ENCODE measurements at places on chromosomes 16 and 17.

- DNase-seq: no peak
Observed at GRCh38 chr17:32741381-32741780, 135.5 kb downstream of the MYO1D start.

DNA sequence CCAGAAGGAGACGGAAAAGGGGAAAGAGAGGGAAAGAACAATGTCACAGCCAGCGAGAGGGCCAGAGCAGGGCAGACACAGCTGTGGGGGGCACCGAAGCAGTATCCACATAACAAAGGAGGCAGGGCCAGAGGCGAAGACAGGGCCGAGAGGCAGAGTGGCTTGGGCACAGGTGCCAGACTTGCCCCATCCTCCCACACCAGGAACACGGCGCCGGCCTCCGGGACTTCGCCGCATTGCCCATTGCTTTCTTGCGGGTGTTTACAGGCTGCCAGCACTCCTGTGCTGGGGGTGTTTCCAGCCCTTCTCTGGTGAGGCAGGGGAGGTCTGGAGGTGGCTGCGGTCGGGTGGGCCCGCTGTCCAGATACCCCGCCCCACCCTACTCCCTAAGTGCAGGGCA lies 78.0 kb downstream of the ENGASE start:
- no peak for DNase-seq

GRCh38 chr16:1108299-1109252 lies 12.5 kb upstream of the C1QTNF8 start:
- DNase-seq: no peak

GRCh38 chr16:82108774-82109173 lies 61.2 kb downstream of the MPHOSPH6 start:
- no peak for DNase-seq

- DNase-seq: no peak
Observed at GRCh38 chr16:2771496-2772402, 5.3 kb downstream of the ELOB start.

- no peak for DNase-seq
Observed at GRCh38 chr16:7378024-7378695, 45.5 kb downstream of the RBFOX1 start.

GRCh38 chr17:27461192-27461859 lies 5.1 kb downstream of the KSR1 start:
- DNase-seq: no peak

GRCh38 chr17:1947743-1948516 lies 77.2 kb downstream of the RTN4RL1 start:
- no peak for DNase-seq

DNA sequence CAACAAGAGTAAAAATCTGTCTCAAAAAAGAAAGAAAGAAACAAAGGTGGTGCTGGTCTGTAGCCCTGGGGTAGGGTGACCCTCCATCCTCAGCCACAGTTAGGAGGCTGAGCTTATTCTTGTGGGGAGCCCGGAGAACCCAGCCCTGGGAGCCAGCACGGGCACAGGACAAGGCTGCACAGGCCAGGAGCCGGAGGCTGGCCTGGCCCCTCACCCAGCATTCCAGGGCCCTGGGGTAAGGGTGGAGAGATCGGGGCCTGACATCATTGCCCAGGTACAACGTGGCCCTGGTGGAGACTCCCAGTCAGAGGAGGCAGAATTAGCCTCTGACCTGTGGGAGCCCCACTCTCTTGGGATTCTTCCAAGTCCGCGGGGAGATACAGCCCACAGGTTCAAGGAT lies 10.3 kb upstream of the KRT17 start:
- DNase-seq: no peak

- no peak for DNase-seq
Observed at GRCh38 chr16:78836802-78837491, 737.5 kb downstream of the WWOX start.

DNA sequence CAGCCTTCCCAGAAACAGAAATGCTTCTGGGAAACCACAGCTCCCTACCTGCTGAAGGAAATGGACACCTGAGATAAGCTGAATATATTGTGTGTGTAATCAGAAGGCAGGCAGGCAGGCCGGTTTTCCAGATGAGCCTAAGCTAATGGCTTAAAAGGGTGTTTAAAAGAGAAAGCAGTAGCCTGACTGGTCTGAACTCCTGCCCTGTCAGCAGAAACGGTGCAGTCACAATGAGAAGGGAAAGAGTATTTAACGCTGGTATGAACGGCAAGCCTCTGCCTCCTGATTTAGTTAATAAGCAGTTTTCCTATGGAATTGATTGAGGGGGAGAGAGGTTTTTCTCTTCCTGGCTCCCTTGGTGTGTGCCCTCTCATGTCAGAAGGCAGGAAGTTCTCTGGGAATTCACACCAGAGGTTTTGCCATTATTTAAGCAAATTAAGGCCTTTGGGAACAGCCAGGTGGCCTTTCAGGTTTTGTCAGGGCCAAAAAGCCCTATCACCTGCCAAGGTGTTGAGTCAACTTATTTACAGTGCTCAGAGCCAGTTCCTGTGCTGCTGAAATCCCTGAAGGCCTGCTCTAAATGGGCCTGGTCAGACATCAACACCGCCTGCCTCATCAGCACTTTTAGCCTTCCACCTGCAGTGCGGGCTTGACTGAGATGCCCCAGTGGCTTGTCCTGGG lies 41.6 kb downstream of the CDH1 start:
- DNase-seq: no peak

DNA sequence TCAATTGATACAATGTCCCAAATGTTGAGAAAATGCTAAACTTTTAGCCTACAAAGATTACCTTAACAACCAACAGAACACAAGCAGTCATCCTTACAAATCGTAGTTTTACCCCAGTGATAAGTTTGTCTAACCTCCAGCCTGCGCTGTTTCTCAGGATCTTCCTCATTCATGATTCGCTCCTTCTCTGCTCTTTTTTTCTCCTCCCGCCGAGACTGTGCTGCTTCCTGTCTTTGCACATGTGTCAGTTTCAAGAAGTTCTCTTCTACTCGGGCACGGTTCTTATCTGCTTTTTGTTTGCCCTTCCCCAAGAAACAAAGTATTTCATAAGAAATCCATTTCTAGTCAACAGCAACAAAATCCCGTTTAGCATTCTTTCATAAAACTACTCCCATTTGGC lies 10.2 kb upstream of the STRADA start:
- DNase-seq: no peak

GRCh38 chr17:64413513-64413912 lies 22.9 kb upstream of the PECAM1 start:
- no peak for DNase-seq

DNA sequence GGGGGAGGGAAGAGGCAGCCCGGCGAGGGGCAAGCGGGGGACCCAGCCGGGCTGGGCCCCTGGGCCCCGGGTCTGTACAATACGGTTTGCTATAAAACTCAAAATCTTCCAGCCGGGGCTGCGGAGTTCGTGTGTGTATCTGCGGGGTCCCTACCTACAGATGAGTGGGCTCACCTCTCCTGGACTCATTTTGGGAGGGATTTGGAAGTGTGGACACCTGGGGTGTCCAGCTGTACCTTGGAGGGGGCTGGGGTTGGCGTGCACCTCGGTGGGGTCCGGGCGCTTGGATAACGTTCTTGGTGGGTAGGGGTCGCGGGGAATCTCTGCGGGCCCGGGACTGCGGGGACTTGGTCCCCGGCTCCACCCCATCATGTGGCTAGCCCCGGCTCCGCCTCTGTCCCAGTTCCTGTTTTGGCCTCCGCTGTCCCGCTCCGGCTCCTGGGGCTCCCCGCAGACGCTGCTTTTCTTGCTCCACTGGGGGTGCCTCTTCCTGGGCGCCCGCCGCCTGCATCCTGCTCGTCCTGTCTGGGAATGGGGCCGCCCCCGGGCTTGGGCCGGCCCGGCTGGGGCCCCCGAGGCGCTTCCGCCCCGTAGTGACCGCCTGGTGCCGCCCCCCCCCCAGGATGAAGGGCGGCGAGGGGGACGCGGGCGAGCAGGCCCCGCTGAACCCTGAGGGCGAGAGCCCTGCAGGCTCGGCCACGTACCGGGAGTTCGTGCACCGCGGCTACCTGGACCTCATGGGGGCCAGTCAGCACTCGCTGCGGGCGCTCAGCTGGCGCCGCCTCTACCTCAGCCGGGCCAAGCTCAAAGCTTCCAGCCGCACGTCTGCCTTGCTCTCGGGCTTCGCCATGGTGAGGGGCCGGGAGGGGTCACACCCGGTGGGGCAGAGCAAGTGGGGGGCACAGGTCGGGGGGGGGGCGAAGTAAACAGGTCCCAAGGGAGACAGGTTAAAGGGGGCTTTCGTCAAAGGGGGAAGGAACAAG lies at the start of gene ORAI3:
Gene ORAI3, plus strand, starts transcription at position 402 of the 983 bp plus-strand sequence. Its CDS starts 222 bp downstream, at position 624.
- DNase-seq: no peak

DNA sequence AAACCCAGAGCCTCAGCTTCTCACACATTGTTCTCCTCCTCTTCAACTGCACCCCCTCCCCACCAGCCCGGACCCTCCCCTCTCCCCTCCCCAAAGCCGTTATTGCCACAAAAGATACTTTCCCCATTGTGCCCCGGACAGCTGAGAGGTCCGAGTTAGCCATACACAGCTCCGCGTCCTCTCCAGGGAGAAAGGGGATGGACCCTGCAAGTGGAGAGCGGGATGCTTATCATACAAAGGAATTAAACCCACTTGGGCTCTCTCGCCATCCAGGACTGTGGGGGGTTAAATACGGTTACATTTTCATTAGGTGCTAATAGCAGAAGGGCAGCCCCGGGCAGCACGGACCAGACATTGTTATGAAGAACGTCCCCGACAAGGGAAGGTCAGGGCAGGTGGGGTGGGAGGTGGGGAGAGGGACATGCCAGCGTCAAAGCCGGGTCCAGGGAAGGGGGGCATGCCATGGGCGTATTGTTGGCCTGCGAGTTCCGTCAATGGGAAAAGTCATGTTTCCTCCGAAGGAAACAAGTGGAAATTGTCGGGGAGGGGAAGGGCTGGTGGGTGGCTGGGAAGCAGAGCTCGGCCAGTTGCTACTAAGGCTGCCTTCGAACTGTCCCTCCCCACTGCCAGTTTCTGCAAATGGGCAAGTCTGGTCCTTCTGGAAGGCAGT lies 99.1 kb downstream of the SOX9 start:
- no peak for DNase-seq

DNA sequence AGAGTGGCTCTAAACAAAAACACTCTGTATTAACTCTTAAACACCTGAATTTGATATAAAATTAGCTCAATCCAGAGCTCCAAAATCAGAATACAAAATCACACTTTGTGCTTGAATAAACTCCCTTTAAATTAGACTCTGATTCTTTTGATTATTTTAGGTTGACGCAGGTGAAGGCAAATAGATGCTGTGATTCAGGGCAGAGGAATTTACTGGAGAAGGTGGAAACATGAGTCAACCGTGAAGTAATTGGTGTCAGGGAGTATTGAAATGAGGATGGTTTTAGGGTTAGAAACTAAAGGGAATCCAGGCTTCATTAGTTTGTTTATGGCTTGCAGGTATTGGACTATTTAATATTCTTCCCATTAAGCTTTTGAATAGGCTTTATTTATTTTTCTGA lies 37.1 kb upstream of the TEKT1 start:
- DNase-seq: no peak

GRCh38 chr17:19369846-19370492 lies 7.4 kb upstream of the B9D1 start:
- DNase-seq: no peak

DNA sequence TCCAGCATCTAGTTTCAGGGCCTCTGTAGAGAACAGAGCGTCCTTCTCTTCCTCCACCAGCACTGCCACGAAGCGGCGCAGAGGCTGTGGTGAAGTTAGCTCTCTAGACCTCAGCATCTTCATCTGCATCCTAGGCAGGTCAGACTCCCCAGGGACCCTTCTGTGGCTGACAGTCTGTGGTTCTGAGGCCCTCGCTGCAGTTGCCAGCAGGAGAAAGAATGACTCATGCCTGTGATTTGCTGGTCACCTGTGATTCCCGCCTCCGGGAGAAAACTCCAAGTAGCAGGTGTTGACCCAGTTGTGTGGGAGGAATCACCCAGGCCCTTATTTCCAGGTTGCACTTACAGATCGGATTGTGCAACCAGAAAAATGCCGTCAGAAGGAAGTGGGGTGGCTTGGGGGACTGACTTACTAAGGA lies 117.3 kb upstream of the CACNG5 start:
- no peak for DNase-seq

- DNase-seq: no peak
Observed at GRCh38 chr16:27149986-27150385, 53.3 kb upstream of the KDM8 start.

DNA sequence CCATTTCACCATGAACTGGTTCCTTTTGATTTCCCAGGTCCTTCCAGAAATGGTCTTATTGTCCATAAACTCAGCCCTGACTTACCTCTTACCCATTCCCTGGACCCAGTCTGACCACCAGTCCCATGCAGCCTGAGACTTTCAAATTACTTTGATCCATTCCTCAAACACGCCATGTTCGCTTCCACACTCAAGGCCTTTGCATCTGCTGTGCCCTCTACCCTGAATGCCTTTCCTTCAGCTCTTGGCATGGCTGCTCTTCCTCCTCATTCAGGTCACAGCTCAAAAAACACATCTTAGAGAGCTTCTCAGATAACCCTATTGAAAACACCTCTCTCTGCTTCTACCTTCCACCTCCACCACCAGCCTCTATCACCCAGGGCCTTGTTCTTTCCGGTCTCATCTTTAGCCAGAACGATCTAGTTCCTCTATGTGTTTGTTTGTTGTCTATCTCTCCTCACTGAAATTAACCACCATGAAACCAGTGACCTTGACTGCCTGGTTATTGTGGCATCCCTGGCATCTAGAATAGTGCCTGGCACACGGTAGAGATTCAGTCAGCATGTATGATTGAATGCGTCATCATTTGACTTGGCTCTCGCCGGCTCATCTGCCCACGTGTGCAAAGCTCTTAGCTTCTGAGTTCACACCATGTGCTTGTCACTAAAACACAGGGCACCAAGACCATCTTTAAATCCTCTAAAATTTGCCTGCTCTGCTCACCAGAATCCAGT lies 12.8 kb downstream of the CRYM start:
- DNase-seq: no peak

DNA sequence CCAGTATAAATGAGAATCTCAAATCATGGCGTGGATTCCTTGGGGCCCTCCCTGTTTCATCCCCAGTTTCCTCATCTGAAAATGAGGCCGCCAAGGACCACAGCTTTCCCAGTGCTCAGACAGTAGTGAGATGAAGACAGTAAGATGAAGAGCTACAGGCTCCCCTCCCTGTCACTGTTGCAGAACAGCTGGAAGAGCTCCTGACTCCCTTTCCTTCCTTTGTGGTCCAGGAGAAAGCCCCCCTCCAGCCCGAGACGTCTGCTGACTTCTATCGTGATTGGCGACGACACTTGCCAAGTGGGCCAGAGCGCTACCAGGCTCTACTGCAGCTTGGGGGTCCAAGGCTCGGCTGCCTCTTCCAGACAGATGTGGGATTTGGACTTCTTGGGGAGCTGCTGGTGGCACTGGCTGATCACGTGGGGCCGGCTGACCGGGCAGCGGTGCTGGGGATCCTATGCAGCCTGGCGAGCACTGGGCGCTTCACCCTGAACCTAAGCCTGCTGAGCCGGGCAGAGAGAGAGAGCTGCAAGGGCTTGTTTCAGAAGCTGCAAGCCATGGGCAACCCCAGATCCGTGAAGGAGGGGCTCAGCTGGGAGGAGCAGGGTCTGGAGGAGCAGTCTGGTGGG lies 3.0 kb upstream of the EFTUD2 start:
- no peak for DNase-seq

- no peak for DNase-seq
Observed at GRCh38 chr16:24514096-24514495, 25.3 kb upstream of the RBBP6 start.

DNA sequence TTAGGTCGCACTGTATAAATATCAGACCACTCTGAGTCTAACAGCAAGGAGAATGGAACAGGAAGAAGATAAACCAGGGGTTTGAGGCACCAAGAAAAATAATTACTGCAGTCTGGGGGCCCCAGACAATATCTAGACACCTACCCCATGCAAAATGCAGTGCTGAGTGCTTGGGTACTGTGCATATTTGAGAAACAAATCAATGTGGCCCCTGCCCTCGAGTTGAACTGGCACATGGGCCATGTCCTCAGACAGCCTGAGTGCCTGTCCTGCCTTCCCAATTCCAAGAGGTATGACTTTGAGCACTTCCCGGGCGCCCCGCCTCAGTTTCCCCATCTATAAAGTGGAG lies 6.2 kb upstream of the CIITA start:
- no peak for DNase-seq
